A549 treated with dexamethasone at 1 μM for 4 hours (cell line): ENCODE measurements at places on chromosomes 1 and 21. TPM values are rescaled to one million over a fixed set of nuclear protein-coding genes. Genes with fewer than 3 reads are reported as not detected.

The AADACL4 gene
- not detected in 5 replicates for total RNA-seq

The FHAD1 gene
- total RNA-seq, result 0.54 to 1.3 TPM (median 0.69 TPM) in 5 replicates

The MSH4 gene
- 0.02 to 0.03 TPM in 2 of 5 replicates, not detected in the others for total RNA-seq

The TRIM67 gene
- total RNA-seq, result 0.03 to 0.22 TPM (median 0.11 TPM) in 5 replicates

The PEX10 gene
- total RNA-seq, result 19.6 to 23.3 TPM (median 22.3 TPM) in 5 replicates

The KCNJ9 gene
- total RNA-seq, result not detected in 5 replicates

The OR2M7 gene
- not detected in 5 replicates for total RNA-seq
